ENCODE measurements at places on chromosomes 5 and 9. TPM values are rescaled to one million over a fixed set of nuclear protein-coding genes. Genes with fewer than 3 reads are reported as not detected.

The FOXD4L3 gene
- under 0.01 TPM for total RNA-seq

The PCDHB9 gene
- 0.22 TPM for total RNA-seq

The NDST1 gene
- total RNA-seq, result 21.7 TPM

The ADGRD2 gene
- total RNA-seq, result not detected

The FABP6 gene
- total RNA-seq, result not detected

The OR1J2 gene
- not detected for total RNA-seq

The GGTA1 gene
- 11.1 TPM for total RNA-seq

The C6 gene
- not detected for total RNA-seq

The SREK1IP1 gene
- total RNA-seq, result 16.8 TPM

The USP20 gene
- 5.5 TPM for total RNA-seq

The GRIN3A gene
- not detected for total RNA-seq

The TMEM232 gene
- total RNA-seq, result 1.0 TPM

The MAST4 gene
- 20.7 TPM for total RNA-seq

The CCDC152 gene
- 0.11 TPM for total RNA-seq

The FAM153A gene
- not detected for total RNA-seq

The CEP72 gene
- total RNA-seq, result 1.9 TPM

The LRRC70 gene
- 88.9 TPM for total RNA-seq

The UGT3A1 gene
- not detected for total RNA-seq

The SEMA6A gene
- total RNA-seq, result 31.0 TPM

The GARIN3 gene
- not detected for total RNA-seq

The LAMC3 gene
- 1.5 TPM for total RNA-seq

The ARHGEF37 gene
- 12.2 TPM for total RNA-seq

The SLC6A18 gene
- not detected for total RNA-seq

The PFN3 gene
- not detected for total RNA-seq

The CDKN2A gene
- 2.5 TPM for total RNA-seq

The EXOC3 gene
- total RNA-seq, result 31.3 TPM

The ADAMTS13 gene
- 0.65 TPM for total RNA-seq

The POMT1 gene
- 28.0 TPM for total RNA-seq

All from dermis lymphatic vessel endothelial cell (primary cell).